D721Med (cell line): ENCODE measurements at places on chromosomes 3 and 15.

- no peak for DNase-seq
Observed at GRCh38 chr15:77773903-77774302, 141.2 kb upstream of the LINGO1 start.

DNA sequence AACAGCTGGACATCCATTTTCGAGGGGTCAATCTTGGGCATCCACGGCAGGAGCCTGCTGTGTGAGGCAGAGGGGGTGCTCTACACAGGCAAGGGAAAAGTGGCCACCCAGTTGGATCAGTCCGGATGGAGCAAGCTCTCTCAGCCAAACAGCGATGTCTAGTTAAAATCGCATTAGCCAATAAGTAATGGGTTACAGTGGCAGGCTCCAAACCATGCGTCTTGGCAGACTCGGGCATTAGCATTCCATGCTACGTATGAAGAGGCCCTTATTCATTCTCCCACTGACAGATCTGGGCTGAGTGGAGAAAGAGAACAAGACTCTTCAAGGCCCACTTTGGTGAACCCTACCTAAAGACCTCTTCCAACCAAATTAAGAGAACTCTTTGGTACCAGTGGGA lies 49.3 kb downstream of the CCNB2 start:
- no peak for DNase-seq

DNA sequence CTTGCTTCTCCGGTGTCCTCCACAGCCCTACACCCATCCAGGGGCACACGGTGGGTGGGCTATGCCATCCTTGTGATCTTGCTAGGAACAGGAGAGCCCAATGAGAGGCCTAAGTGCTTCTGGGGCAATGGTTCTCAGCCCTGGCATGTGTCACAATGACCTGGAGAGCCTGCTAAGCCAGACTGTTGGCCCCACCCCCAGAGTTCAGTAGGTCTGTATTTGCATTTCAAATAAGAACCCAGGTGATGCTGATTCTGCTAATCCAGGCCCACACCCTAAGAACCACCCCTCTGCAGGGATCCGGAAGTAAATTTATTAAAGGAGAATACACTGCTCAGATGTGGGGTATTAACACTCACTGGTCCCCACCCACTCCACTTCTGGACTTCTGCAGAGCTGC lies 57.9 kb downstream of the RORA start:
- no peak for DNase-seq

- no peak for DNase-seq
Observed at GRCh38 chr3:32614956-32615355, 44.3 kb upstream of the DYNC1LI1 start.
